GM23338 (cell line): ENCODE measurements at places on chromosomes 2 and 18.

DNA sequence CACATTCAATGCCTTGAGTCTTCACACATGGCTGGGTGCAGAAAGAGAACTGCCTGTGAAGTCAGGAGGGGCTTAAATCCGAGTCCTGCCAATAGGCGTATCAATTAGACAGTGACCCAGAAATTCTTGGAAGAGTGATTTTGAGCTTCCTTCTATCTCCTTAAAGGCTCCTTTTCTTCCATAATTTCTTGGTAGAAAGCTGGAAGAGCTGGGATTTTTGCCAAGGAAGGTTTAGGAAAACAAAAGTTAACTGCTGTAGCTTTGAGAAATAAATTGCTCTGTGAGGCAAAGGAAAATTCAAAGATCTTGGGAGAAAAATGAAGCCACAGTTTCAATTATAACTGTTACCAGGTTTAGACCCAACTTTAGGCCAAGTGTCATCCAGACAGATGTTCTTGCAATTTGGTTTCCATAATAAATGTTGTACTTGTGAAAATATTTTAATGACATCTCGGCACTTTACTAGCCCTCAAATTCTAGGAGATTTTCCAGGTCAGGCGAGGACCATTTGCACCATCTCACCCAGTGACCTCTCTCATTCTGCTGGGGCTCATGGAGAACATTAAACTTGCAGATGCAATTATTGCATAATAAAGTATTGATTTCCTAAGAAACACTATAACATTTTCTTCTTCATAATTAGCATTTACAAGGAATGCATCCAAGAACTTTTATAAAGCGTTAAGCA lies 329.7 kb upstream of the MEIS1 start:
- no peak for DNase-seq

GRCh38 chr2:180761224-180761623 lies 219.2 kb upstream of the UBE2E3 start:
- DNase-seq: peak; percentile 3

GRCh38 chr2:23609254-23609653 lies 224.3 kb downstream of the KLHL29 start:
- no peak for DNase-seq

- no peak for DNase-seq
Measured at GRCh38 chr2:111924617-111925107, 26.3 kb downstream of the MERTK start.

DNA sequence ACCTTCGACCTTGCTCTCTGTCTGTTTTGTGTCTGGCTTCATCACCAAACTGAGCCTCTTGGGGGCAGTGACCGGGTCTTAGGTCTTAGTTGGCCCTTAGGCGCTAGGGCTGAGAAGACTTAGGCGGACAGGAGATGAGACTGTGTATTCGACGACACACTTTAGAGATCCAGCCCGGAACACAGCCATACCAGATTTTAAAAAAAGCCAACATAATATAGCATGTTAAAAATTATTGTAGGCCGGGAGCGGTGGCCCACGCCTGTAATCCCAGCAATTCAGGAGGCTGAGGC lies 9.5 kb upstream of the PROC start:
- DNase-seq: no peak

DNA sequence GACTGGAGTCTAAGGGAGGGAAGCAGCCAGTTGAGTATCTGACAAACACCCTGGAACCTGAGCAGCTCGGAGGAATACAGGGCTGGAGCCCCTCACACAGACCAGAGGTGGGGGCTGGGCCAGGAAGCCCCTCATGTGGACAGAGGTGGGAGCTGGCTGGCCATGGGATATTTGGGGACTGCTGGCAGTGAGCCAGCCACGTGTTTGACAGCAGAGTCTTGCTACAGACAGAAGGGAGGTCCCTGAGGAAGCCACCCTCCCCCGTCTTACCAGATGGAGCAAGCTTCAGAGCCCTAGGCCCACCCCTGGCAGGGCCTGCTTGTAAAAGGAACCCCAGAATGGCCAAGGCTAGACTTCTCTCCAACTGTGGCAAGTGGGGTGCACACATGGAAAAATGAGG lies 3.6 kb upstream of the MTERF4 start:
- no peak for DNase-seq

- no peak for DNase-seq
Measured at GRCh38 chr2:8606649-8607550, 75.0 kb upstream of the ID2 start.

DNA sequence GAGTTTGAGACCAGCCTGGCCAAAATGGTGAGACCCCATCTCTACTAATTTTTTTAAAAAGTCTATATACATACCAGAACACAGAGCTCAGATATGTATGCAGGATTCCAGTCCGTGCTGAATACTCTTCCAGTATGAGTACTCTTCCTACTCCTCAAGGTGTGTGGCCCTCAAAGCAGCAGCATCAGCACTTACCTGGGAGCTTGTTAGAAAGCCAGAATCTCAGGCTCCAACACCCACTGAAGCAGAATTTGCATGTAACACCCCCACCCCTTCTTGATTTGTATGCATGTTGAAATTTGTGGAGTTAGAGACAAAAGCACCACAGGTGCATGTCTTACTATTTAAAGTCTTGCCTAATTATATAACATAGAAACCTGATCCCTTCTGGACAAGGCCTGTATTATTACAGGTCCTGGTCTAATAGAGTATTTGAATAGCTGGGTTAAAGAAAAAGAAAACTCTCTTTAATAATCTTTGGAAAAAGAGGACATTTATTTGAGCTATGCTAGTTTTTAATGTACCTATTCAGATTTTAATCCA lies 50.3 kb upstream of the NFE2L2 start:
- peak; percentile 39 for DNase-seq

- DNase-seq: no peak
Measured at GRCh38 chr18:75363446-75364225, 63.9 kb downstream of the SMIM21 start.

DNA sequence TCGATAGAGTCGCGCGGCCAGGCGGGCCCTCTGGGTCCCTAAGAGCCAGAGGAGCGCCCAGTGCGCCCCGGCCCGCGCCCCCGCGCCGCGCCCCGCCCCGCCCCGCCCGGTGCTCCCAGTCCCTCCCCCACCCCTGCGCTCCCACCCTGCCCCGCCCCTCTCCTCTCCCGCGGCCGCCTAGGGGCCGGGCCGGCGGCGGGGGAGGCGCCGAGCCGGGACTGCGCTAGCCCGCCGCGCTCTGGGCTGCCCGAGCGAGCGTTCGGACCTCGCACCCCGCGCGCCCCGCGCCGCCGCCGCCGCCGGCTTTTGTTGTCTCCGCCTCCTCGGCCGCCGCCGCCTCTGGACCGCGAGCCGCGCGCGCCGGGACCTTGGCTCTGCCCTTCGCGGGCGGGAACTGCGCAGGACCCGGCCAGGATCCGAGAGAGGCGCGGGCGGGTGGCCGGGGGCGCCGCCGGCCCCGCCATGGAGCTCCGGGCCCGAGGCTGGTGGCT lies at the start of gene GPC1:
GPC1 (plus strand) TSS at position 207 of the 491 bp plus-strand sequence; CDS start at position 463, 256 bp downstream.
- peak; percentile 78 for DNase-seq

DNA sequence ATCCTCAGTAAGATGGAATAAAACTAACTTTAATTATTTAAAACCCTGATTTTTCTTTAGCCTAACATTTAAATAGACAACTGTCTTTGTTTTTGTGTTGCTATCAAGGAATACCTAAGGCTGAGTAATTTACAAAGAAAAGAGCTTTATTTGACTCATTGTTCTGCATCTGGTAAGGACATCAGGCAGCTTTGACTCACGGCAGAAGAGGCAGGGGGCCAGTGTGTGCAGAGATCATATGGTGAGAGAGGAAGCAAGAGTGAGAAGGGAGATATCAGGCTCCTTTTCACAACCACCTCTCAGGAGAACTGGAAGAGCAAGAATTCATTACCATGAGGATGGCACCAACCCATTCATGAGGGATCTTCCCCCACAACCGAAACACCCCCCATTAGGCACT lies 64.6 kb upstream of the TFPI start:
- peak; percentile 18 for DNase-seq

DNA sequence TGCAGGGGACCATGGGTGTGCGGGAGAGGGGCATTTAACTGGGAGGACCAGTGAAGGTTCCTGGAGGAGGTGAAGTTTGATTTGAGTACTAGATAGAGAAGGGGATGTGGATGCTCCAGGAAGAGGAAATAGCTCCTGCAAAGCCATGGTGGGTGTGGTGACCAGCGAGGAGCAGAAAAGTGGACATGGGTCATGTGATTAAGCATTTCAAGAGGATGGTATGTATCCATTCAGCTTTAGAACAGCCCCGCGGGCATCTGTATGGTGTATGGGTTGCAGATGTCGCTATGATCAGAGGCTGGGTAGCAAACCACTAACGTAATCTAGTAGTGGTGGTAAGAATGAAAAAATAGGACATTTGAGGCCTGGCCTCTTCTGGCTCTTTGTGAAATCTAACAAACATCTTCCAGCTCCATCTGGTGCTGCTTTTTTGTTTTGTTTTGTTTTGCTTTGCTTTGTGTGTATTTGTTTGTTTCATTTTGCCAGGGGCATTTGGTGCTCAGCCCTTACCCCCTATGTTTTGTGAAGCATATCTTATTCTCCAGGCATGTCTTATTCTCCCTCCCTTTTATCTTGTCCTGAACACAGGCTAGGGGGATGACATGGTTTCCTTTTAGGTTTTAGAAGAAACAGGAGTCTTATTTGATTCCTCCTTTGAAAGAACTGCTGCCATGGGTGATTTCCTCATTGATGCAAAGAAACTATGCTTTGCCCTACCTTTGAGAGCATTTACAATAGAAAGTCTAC lies 226.1 kb downstream of the LRRTM1 start:
- no peak for DNase-seq

- DNase-seq: peak; percentile 8
Measured at GRCh38 chr18:1732143-1732542, 827.5 kb downstream of the ADCYAP1 start.

- peak; percentile 81 for DNase-seq
Measured at GRCh38 chr2:73111073-73112025, 1.4 kb downstream of the RAB11FIP5 start.

- DNase-seq: no peak
Measured at GRCh38 chr2:225495706-225496105, 96.2 kb downstream of the NYAP2 start.

GRCh38 chr18:2926528-2926927 lies 79.7 kb downstream of the EMILIN2 start:
- DNase-seq: no peak

DNA sequence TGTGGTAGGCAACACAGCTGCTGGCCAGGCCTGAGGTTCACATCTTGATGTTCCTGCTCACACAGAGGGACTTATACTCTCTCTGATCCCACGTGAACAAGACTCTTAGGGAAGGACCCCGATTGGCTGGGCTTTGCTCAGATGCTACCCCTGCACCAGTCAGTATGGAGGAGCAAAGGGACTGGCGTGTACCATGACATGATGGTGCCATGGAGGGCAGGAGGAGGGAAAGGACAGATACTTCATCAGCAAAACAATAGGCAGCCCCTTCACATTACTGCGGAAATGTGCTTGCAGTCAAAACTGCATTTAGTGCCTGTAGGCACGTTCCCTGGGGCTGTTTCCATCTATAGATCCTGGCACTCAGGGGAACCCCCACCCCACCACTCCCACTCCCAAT lies 42.7 kb downstream of the ZFP36L2 start:
- DNase-seq: no peak

GRCh38 chr2:133633881-133634409 lies 65.7 kb upstream of the NCKAP5 start:
- no peak for DNase-seq

GRCh38 chr2:162382278-162382677 lies 38.3 kb downstream of the GCA start:
- DNase-seq: no peak

GRCh38 chr2:26757873-26758789 lies 6.0 kb upstream of the SLC35F6 start:
- DNase-seq: peak; percentile 78

- no peak for DNase-seq
Measured at GRCh38 chr2:106972782-106973181, 86.8 kb upstream of the ST6GAL2 start.

GRCh38 chr2:173033084-173033483 lies 42.6 kb upstream of the MAP3K20 start:
- DNase-seq: no peak

- DNase-seq: no peak
Measured at GRCh38 chr2:28639092-28639691, 112.4 kb upstream of the PPP1CB start.

GRCh38 chr18:69705987-69706386 lies 241.7 kb downstream of the CD226 start:
- peak; percentile 92 for DNase-seq

DNA sequence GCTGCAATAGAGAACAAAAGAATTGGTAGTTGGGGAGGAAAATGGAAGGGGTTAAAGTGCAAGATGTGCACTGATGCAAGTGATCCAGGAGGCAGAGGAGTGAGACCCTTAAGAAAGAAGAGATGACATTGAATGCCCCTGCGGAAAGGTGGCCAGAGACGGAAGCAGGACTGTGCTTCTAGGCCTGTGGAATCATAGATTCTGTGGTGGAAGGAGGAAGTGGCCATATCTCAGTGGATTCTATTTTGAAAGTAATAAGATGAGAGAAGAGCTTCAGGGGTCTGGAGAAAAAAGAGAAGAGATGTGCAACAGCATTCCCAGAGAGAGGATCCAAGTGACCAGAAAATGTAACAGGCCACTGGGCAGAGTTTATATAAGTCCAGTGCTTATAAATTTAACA lies 18.6 kb upstream of the GYPC start:
- DNase-seq: no peak

- peak; percentile 24 for DNase-seq
Measured at GRCh38 chr18:58661423-58661822, 9.8 kb upstream of the MALT1 start.

- DNase-seq: no peak
Measured at GRCh38 chr2:46308081-46308480, 10.9 kb downstream of the EPAS1 start.

GRCh38 chr2:28469304-28469703 lies 26.6 kb upstream of the PLB1 start:
- DNase-seq: no peak

- no peak for DNase-seq
Measured at GRCh38 chr2:216911008-216911407, 51.1 kb upstream of the TNP1 start.

GRCh38 chr2:194491409-194492115 lies 1165.5 kb upstream of the SLC39A10 start:
- no peak for DNase-seq

- DNase-seq: no peak
Measured at GRCh38 chr2:128714285-128714684, 395.6 kb upstream of the HS6ST1 start.

- no peak for DNase-seq
Measured at GRCh38 chr2:48723129-48723528, 32.4 kb downstream of the LHCGR start.

DNA sequence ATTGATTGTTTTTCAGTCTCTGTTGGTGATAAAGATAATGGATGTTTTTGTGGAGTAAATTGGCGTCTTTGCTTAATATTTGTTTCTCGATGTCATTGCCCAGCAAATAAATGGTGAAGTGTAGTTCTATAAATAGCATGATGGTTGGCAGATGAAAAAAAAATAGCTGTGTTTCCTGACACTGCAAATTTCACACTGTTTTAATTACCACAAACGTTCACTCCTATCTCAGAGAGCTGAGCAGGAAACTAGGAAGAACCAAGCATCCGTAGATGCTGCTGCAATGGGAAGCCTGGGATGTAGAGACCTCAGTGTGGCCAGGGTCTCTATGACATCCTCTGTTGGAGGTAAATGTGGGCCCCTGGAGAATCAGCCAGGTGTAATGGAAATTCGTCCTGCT lies 183.2 kb downstream of the CYRIA start:
- no peak for DNase-seq

- no peak for DNase-seq
Measured at GRCh38 chr2:22282220-22282619, 1102.8 kb upstream of the KLHL29 start.

GRCh38 chr2:227713291-227713690 lies 4.5 kb downstream of the SLC19A3 start:
- no peak for DNase-seq
